Hypothalamus (tissue), 51 donors: ENCODE measurements at places on chromosomes 3 and 15.

- DNase-seq, result no peak
Observed at GRCh38 chr3:194284351-194284750, 66.8 kb downstream of the CPN2 start.

DNA sequence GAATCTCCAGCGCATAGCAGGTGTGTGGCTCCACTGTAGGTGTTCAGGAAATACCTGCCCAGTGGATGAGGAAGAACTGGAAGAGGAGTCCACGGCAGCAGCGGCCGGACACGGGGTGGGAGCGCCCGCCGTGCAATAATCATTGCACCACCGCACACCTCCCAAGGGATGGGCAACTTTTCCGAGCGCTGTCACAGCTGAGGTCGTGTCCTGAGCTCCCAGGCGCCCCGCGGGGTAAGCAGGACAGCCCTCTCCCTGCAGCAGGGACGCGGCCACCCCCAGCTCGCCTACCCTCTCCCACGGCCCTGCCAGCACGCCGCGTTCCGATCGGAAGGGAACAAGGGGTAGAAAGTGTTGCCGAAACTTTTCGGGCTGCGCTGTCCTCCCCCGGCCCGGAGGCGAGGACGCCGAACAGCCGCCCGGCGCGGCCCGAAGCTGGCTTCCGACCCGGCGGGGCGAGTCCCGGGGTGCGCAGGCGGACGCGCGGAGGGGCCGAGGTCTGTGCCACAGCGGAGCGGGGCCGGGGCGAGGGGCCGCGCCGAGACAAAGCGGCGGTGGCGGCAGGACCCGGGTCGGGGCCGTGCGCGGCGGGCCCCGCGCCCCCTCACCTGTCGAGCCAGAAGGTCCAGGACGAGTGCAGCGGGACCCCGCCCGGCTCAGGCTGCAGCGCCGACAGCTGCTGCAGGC lies 475 bp downstream of the EIF4E3 start:
- DNase-seq, result no peak

- DNase-seq, result no peak
Observed at GRCh38 chr3:124791142-124791541, 60.9 kb downstream of the UMPS start.

- no peak for DNase-seq
Observed at GRCh38 chr15:39756806-39757522, 25.7 kb downstream of the FSIP1 start.

GRCh38 chr3:172384836-172385235 lies 63.4 kb downstream of the GHSR start:
- DNase-seq, result no peak

DNA sequence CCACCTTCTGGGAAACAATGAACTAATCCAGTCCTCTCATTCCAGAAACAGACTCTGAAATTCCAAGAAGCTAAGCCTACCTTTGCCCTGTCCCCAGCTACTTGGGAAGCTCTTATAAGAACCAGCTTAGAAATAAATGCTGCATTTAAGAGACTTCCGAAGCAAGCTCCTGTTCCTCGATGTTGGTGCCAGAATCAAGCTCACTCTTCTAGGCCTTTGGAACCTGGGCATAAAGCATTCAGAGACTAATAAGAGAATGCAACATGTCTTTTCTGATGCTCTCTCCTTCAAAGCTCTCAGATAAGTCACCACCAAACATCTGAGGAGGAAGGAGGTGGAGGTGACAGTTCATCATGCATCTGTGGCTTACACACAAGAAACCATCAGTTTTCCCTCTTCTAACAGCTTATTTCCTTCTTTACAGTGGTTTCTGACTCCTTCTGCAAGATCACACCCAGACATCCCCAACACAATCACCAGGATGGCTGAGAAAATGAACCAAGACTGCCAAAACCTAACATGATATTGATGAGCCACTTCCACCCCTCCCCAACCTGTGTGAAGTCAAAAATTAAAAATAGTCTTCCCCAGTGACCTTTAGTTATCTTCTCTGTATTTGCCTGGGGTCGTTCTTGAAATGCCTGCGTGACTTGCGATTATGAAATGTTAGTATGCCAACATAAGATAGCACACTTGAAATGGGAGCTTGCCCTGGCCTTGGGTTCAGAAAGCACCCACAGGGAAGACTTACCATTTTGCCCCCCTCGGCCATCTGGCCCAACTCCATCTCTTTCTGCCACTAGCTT lies 11.5 kb downstream of the ARHGEF3 start:
- no peak for DNase-seq
